ENCODE measurements at places on chromosomes 7 and 10. TPM values are rescaled to one million over a fixed set of nuclear protein-coding genes. Genes with fewer than 3 reads are reported as not detected.

Gene NODAL
- total RNA-seq: not detected

Gene TWNK
- total RNA-seq: 5.3 TPM

Gene PRPS1L1
- total RNA-seq: not detected

Gene PON1
- not detected for total RNA-seq

Gene GPR15LG
- total RNA-seq: not detected

Gene ZCWPW1
- 0.76 TPM for total RNA-seq

Gene RASSF4
- 13.1 TPM for total RNA-seq

Gene PPP1R17
- total RNA-seq: not detected

Gene TMEM176B
- total RNA-seq: not detected

Gene SEMA3E
- total RNA-seq: 0.26 TPM

Gene MUC3A
- 0.13 TPM for total RNA-seq

Gene UCMA
- not detected for total RNA-seq

Gene VSTM2A
- total RNA-seq: not detected

Gene SLC29A3
- total RNA-seq: 2.7 TPM

Gene SLC13A4
- not detected for total RNA-seq

Gene METTL27
- total RNA-seq: 0.90 TPM

Gene PNLIPRP1
- not detected for total RNA-seq

Gene DBNL
- 92.4 TPM for total RNA-seq

Gene OPALIN
- total RNA-seq: not detected

Gene STEAP1
- 1.4 TPM for total RNA-seq

Gene OR2A25
- total RNA-seq: not detected

Gene ZEB1
- 58.5 TPM for total RNA-seq

Gene ADAM8
- 0.13 TPM for total RNA-seq

Gene SMKR1
- 0.13 TPM for total RNA-seq

Gene INA
- total RNA-seq: 0.13 TPM

Gene GRM3
- not detected for total RNA-seq

Gene SLC16A9
- total RNA-seq: 0.26 TPM

Gene FEZF1
- not detected for total RNA-seq

Gene MBL2
- total RNA-seq: not detected

Gene PRXL2A
- 101 TPM for total RNA-seq

Gene TRIM50
- not detected for total RNA-seq

Gene SPOCK2
- 1.9 TPM for total RNA-seq
